ENCODE measurements at places on chromosomes 5 and 9.
A peak's percentile ranks its signal among the peaks of the same experiment; 100 is the strongest.

DNA sequence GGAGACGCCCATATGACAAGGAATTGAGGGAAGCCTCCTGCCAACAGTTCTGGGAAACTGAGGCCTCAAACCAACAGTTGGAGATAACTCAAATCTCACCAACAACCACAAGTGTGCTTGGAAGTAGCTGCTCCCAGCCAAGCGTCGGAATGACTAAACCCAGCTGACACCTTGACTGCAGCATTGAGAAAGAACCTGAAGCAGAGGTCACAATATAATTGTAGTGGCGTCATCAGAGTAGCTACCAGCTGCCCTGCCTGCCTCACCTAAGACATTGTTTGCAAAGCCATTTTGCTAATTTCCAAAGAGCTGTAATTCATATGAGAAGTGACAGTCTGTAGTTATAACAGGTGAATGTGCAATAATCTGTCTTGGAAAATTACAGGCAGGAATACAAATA is 40.8 kb upstream of the ANKRD31 start:
- DNase-seq, result peak; percentile 91

GRCh38 chr9:37398464-37399025 is 24.0 kb upstream of the GRHPR start:
- no peak for DNase-seq

DNA sequence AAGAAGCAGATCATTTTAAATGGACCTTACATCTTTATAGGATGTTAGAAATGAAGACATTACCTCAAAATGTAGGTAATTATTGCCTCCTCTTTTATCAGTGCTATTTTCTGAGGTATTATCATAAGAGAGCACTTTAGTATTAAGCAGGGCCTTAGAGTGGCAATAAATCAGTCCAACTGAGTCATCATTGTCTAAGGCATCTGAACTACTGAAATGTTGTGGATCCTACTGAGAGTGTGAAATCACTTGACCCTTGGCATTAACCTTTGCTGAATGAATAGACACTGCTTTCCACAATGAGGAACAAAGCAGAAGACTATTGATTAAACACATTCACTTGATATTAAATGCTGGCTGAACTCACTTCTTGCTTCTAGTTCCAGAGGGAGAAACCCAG is 224.6 kb upstream of the ARRDC3 start:
- DNase-seq, result no peak

GRCh38 chr5:60287174-60287771 is 393.7 kb upstream of the PDE4D start:
- no peak for DNase-seq

DNA sequence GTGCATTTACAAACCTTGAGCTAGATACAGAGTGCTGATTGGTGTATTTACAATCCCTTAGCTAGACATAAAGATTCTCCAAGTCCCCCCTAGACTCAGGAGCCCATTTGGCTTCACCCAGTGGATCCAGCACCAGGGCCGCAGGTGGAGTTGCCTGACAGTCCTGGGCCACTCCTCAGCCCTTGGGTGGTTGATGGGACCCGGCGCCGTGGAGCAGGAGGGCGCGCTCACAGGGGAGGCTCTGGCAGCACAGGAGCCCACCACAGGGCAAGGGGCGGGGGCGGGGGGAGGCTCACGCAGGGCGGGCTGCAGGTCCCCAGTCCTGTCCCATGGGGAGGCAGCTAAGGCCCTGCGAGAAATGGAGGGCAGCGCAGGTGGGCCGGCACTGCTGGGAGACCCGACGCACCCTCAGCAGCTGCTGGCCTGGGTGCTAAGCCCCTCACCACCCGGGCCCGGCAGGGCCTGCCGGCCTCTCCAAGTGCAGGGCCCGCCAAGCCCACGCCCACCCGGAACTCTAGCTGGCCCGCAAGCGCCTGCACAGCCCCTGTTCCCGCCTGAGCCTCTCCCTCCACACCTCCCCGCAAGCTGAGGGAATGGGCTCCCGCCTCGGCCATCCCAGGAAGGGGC is 613.5 kb downstream of the TLE4 start:
- no peak for DNase-seq

GRCh38 chr9:87503927-87504326 is 6.3 kb downstream of the DAPK1 start:
- DNase-seq, result no peak

DNA sequence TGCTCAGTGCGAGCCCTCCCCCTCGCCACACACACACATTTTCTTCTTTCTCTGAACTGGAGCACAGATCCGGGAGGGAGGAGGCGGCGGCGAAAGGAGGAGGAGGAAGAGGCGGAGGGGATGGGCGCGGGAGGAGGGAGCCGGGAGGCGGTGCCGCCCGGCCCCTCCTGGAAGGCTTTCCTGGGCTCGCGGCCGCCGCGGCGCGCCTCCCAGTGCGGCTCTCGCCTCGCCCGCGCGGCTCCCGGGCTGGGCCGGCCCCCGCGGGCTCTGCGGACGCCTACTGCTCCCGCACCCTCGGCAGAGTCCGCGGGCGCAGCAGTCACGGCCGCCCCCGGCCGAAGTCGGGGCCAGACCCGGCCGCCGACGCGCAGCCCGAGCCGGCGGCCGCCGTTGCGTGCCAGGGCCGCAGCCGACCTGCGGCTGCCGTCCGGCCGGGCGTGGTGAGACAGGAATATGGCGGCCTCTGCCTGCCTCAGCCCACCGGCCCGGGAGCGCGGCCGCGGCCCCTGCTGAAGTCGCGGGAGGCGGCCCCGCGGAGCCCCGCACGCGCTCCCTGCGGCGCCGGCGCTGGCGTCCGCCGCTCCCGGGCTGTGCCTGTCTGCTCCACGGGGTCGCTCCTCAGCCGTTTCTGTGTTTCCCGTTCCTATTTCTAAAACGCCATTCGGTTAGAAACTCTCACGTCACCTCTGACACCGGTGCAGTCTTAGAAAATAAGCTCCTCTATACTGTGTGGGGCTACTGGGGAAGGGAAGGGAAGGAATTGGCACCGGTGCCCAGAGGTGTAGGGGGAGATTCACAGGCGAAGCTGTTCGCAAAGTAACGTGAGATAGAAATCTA is 500 bp upstream of the GNAQ start:
- DNase-seq, result peak; percentile 70

DNA sequence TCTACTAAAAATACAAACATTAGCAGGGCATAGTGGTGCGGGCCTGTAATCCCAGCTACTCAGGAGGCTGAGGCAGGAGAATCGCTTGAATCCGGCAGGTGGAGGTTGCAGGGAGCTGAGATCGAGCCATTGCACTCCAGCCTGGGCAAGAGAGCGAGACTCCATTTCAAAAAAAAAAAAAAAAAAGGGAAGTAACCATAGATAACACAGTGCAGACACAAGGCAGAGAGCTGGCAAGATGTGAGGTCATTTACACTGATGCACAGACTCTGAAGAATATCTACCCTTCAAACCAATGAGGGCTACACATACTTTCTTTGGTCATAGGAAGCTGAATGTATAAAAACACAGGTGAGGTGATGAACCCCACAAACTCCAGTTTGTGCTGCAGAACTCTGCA is 131.9 kb downstream of the DCP2 start:
- no peak for DNase-seq

GRCh38 chr9:112015736-112016135 is 119.1 kb downstream of the UGCG start:
- no peak for DNase-seq
